ENCODE measurements at places on chromosomes 12 and 14.

GRCh38 chr14:98183556-98183955 lies 1088.4 kb downstream of the BCL11B start:
- no peak for DNase-seq

DNA sequence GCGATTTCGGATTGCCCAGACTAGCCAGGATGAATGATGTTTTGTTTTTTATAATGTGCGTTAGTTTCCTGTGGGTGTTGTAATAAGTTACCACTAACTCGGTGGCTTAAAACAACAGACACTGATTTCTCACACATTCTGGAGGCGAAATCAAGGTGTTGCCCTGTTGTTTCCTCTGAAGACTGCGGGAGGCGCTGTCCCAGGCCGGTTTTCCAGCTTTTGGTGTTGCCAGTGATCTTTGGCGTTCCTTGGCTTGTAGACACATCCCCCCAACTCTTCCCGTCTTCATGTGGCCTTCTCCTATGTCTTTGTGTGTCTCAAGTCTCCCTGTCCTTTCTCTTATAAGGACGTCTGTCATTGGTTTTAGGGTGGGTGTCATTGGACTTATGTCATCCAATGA lies 267.7 kb downstream of the AACS start:
- DNase-seq: no peak

DNA sequence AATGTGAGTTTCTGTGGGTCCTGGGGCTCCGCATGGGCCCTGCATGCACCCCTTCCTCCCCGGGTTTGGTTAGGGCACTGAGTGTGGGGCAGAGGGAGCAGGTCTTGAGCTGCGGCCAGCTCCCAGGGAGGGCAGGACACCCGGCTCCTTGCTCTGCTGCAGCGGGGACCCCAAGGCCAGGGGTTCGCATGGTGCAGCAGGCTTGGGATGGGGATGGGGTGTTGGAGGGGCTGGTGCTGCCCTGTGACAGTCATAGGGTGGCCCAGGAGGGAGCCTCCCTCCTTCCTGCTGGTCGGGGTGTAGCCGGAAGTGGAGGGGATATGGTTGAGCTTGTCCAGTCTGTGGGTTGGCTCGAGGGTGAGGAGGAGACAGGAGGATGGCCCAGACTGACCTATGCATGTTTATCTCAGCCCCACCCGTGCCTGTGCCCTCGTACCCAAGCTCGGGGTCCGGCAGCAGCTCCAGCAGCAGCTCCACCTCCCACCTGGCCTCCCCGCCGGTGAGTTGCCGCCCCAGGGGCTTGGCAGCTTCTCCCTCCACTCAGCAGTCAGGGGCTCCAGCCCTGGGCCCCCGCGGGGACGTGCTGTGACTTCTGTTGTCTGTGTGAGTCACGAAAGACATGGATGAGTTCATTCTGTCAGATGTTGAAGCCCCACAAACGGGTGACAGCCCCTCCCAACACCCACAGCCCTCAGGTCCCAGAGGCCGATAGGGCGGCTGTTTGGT lies 16.0 kb downstream of the ULK1 start:
- DNase-seq: no peak

DNA sequence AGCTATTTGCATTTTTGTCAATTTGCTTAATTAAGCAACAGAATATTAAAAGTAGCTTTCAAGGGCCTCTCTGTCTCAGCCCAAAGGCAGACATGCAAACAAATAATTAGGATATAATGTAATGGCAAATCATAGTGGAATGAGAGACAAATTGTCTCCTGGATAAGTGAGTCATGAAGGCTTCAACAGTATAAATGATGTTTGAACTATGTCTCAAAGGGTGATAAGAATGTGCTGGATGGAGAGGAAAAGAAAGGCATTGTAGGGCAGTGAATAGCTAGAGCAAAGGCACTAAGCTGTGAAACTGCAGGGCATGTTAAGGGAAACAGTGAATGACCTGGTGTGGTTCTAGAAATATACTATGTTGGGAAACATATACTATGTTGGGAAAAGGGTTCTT lies 53.5 kb upstream of the PPP1R12A start:
- DNase-seq: no peak

DNA sequence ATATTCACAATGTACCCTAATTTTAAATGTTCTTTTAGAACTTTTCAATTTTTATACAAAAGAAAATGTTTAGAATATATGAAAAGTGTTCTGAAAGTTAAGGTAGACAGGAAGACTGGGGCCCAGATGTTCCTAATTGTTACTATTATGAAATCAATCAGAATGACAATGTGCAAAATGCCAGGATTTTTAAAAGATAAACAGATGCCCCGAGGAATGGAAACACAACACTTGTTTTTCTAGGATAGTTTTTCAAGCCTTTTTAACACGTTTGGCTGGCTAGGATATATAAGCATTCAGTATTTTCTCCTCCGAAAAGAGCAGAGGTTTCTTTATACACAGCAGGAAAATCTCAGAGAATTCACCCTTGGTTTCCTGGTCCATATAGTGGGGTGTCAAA lies 106.8 kb downstream of the ESR2 start:
- DNase-seq: no peak

DNA sequence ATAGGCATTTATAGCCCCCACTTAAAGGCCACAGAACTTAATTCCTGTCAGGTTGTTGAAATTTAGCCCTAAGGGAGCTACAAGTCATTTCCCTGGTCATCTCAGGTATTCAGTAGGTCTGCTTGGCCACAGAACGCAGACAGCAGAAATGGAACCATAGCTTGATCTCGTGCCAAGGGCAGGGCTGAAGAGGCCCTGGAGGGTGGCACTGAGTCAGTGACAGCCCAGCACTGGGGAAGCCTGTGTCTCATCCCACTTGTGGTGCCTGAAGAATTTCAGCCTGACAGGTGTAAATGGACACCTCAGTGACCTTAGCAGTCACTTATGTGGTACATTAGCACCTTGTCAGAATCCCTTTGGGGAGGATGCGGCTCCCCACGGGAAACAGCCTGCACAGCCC lies 6.6 kb downstream of the PRKAB1 start:
- no peak for DNase-seq

- no peak for DNase-seq
Measured at GRCh38 chr14:33962016-33962415, 11.1 kb upstream of the EGLN3 start.

DNA sequence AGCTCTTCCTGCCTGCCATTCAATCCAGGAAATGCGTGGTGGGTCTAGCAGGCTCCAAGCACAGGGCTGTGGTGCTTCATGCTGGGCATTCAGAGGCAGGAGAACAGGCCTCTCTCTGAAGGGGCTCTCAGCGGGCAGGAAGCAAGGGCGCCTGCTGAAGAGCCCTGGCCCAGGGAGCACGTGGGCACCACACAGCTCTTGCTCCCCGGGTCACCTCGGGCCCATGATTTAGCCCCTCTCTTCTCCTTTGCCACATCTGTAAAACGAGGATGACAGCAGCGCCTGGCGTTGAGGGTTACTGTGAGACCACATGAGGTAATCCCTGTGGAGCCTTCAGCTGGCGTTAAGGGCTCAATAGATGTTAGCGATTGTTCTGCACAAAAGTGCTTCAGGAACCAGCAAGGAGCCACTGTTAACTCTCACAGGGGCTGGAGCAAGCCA lies 37.6 kb upstream of the SPTLC2 start:
- DNase-seq: no peak

DNA sequence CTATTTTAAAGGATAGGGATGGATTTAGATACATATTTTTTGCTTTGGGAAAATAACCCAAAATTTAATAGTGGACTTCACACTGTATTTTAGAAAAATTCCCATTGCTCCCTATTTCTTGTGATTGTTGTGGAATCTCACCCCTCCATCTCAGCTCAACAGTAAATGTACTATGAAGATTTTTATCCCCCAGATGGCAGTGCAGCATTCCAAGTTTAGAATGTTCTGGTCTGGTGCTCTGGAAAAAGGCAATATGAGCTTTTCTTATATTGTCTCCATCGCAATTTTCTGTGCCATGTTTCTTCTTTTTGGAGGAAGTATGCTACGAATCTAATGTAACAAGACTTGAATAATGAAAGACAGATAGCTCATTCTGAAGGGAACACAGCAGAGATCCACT lies 471.7 kb upstream of the SYT1 start:
- DNase-seq: no peak

DNA sequence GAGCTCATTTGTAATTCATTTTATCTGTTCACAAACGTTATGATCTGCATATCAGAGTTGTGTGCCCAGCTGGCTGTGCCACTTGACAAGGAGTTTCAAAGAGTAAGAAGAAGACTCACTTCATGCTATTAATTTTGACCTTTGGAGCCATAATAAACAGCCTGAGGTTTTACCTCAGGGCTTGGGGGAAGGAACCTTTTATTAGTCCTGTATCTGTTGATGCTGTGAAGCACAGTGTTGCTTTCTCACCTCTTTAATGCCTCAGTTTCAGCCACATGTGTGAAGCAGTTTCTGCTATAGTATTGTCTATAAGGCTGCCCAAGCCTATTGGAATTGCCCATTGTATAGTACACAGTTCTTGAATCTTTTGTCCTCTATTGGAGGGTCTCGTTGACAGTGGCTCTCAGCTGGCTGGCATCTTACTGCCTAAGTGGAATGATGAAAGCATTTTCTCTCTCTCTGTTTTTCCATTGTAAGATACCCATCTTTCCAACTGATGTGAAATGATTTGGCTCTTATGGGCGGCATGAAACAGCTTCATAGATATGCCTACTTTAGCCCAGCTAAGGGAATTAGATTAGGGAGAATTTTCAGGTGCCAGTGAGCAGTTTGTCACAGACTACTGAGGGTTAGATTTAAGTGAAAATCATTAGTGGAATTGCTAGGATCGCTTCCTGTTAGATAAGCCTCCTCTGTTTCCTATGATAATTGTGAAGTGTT lies 34.7 kb downstream of the GPATCH2L start:
- DNase-seq: no peak

DNA sequence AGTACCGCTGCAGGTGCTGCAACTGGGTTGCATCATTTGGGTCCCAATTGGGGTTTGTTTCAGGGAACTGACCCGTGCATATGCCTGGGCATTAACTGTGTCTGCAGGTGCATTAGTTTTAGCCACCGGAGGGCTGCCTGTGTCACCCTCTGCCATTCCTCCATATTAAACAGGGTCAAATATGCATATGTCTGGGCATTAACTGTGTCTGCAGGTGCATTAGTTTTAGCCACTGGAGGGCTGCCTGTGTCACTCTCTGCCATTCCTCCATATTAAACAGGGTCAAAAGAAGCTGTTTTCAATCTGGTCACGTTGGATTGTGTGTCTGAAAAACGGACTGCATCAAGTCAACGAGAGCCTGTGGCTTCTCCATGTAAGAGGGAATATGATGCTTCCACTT lies 1317.0 kb downstream of the TMEM121 start:
- no peak for DNase-seq

- DNase-seq: no peak
Measured at GRCh38 chr12:110917961-110918360, 2.4 kb downstream of the MYL2 start.

DNA sequence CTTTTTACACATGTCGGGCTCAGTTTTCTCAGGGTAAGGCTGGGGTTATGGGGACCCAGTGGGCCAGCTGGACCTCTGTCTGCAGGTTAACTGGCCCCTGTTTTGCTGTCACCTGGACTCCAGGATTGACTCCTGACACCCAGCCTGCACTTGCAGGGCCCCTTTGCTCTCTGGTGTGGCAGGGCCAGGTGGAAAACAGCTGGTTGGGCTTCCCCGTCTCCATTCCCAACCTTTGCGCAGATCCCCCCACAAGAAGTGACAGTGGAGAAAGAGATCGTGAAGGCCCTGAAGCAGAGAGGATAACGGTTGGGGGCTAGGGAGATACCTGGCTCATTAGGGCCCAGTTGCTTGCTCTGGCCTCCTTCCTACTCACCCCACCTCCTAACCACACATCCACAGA lies 1.5 kb upstream of the PPP1R1A start:
- DNase-seq: no peak

GRCh38 chr12:108313606-108314351 lies 25.3 kb downstream of the CMKLR1 start:
- no peak for DNase-seq

- no peak for DNase-seq
Measured at GRCh38 chr12:18443768-18444437, 182.6 kb downstream of the PIK3C2G start.

GRCh38 chr14:45140661-45141187 lies 5.0 kb downstream of the FANCM start:
- DNase-seq: no peak

- no peak for DNase-seq
Measured at GRCh38 chr14:34912966-34913365, 37.8 kb upstream of the BAZ1A start.

- DNase-seq: peak; percentile 42
Measured at GRCh38 chr14:23580152-23580926, 1.7 kb upstream of the JPH4 start.

- DNase-seq: no peak
Measured at GRCh38 chr12:91763654-91764370, 381.8 kb downstream of the BTG1 start.

DNA sequence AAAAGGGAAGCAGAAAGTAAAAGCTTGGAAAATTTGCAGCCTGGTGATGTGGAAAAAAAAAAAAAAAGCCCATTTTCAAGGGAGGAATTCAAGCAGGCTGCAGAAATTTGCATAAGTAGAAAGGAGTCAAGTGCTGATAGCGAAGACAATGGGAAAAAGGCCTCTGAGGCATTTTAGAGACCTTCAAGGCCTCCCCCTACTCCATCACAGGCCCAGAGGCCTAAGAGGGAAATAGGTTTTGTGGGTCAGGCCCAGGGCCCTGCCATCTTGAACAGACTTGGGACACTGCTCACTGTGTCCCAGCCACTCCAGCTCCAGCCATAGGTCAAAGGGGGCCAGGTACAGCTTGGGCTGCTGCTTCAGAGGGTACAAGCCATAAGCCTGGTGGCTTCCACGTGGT lies 13.8 kb upstream of the PRKD1 start:
- DNase-seq: no peak

Data from ecto neural progenitor cell (in vitro differentiated cells).